ENCODE measurements at places on chromosomes 11 and 22.
A peak's percentile ranks its signal among the peaks of the same experiment; 100 is the strongest.

DNA sequence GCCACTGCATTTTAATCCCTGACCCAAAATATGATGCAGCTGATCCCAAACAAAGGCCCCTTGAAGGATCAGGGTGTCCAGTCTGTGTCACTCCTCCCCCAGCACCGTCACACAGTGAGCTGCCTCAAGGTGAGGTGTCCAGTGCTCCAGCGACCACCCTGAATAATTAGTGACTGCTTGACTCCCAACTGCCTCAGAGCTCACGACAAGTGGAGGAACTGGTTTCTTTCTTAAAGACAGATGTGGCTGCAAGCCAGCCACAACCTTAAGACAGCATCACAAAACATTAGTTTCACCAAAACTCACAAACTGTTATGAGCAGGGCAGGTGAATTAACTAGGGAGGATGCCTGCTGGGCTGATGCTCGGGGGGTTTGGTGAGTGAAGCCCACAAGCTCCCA, 74.6 kb downstream of the PIWIL3 start:
- DNase-seq = no peak

- DNase-seq = no peak
Observed at GRCh38 chr11:99911116-99911515, 776.0 kb upstream of the ARHGAP42 start.

- no peak for DNase-seq
Observed at GRCh38 chr11:100785148-100785983, 98.3 kb downstream of the ARHGAP42 start.

DNA sequence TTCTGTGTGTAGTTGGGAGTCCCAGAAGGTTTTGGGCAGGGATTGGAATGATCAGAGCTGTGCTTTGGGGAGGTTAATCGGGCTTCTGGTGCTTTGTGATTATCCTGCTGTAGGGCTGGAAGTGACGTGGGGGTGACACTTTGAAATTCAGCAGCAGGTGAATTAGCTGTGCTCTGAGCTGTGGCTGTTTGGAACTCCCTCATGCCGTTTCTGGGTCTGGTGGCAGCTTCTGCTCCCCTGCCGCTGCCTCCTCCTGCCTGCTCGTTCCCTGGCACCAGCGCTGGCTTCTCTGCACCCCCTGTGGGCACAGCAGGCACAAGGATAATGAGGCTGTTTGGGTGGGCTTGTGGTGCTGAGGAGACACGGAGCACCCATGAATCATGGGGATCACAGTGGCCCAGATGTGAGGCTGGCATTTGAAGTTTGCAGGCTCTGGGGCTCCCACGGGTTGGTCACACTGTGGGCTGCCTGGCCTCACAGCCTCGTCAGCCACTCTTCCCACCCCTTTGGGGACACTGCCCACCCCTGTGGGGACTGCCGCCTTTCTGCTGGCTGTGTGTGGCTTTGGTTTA, 49.7 kb downstream of the TBC1D22A start:
- DNase-seq = no peak

- DNase-seq = peak; percentile 57
Observed at GRCh38 chr11:64916040-64916774, 802 bp downstream of the ATG2A start.

GRCh38 chr22:25688627-25689026, 53.4 kb upstream of the MYO18B start:
- no peak for DNase-seq

DNA sequence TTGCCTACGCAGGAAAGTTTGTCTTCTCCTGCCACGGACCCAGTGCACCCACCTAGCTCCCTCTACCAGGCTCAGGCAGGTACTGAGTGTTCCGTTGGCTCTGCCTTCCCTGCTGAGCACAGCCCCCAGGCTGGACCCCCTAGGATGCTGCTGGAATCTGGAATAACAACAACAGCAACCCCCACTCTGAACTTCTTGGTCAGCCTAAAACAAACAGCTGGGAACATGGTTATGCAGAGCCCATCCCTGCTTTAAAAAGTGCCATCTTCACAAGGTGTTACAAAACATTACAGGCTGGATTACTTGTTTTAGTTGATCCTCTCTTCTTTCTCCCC, 1.8 kb downstream of the OPCML start:
- DNase-seq = no peak

- no peak for DNase-seq
Observed at GRCh38 chr22:37632174-37633088, 7.0 kb upstream of the SH3BP1 start.

- DNase-seq = no peak
Observed at GRCh38 chr11:1167256-1167655, 9.5 kb downstream of the MUC5AC start.

DNA sequence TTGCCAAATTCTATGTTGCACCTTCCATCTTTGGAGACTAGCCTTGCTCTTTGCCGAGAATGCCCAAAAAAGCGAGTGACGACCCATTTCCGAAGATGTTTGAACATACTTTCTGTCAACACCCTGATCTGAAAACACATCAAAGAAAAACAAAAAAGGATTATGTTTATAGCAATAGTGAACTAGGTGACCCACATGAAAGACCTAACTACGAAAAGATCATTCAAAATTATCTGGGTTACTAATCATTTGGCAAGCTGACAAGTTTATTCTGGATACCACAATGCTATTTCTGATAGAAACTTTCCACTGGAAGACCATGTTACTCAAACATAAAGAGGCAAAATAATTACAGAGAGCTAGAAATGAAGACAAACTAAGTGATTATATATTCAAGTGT, 27.0 kb downstream of the KCNJ1 start:
- DNase-seq = no peak

DNA sequence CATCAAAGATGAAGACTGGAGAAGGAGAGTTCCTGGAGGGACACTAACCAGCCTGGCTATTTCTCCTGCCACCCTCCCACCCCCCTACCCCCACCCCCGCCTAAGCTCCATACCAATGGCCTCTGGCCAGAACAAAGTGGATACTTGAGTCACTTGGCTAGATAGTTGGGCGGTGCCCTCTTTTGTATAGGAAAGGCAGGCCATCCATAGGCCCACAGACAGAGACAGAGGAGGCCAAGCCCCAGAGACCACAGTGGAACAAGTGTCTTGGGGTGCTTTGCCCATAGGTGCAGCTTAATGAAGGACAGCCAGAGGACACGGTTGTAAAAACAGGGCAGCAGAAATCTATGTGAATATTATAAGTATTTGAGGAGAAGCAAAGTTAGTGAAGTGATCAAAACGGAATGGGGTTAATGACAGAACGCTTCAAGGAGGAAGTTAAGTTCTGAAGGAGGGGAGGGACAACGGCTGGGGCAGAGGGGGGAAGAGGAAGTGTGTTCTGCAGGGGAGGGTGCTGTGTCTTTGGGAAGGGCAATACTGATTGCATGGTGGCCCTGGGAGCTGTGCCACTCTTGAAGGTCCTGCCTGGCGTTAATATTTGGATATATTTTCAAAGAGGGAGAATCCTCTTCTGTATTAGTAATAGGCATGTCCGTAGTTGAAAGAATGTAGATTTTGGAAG, 32.7 kb downstream of the FLI1 start:
- peak; percentile 78 for DNase-seq
